ENCODE measurements at places on chromosomes 13 and 19.

DNA sequence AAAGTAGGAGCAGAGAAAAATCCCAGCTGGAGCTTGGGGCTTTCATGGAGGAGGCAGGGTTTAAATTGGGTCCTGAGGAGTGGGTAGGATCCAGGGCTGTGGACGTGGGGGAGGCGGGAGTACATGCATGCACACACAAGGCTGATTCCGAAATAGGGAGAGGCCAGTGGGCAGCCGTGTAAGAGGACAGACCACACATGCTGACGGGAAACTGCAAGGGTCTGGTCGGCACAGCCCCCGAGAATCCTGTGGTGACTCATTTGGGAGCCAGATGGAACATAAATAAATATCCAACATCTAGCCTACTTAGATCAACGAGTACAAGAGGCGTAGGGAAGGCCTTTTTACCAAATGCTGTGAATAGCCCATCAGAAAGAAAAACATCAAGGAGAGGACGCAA is 216.3 kb upstream of the ZNF507 start:
- no peak for DNase-seq

- DNase-seq: no peak
Measured at GRCh38 chr13:72834601-72835000, 52.7 kb downstream of the PIBF1 start.

DNA sequence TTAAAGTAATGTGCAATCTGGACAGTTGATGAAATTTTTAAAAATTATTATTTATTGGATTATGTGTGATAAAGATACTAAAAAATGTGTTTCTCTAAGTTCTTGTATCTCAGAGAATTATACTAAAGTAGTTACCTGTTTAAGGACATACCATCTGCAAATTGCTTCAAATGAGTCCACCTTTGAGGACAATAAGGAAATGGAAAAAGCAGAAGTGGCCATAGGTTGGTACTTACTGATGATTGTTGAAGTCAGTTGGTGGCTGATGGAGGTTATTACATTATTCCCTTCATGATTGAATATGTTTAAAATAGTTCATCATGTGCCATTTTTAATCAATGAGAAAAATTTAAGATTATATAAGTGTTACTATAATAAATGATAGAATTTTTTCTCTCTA is 367.0 kb downstream of the MYO16 start:
- no peak for DNase-seq

GRCh38 chr19:7815325-7815724 is 14.7 kb upstream of the EVI5L start:
- no peak for DNase-seq

DNA sequence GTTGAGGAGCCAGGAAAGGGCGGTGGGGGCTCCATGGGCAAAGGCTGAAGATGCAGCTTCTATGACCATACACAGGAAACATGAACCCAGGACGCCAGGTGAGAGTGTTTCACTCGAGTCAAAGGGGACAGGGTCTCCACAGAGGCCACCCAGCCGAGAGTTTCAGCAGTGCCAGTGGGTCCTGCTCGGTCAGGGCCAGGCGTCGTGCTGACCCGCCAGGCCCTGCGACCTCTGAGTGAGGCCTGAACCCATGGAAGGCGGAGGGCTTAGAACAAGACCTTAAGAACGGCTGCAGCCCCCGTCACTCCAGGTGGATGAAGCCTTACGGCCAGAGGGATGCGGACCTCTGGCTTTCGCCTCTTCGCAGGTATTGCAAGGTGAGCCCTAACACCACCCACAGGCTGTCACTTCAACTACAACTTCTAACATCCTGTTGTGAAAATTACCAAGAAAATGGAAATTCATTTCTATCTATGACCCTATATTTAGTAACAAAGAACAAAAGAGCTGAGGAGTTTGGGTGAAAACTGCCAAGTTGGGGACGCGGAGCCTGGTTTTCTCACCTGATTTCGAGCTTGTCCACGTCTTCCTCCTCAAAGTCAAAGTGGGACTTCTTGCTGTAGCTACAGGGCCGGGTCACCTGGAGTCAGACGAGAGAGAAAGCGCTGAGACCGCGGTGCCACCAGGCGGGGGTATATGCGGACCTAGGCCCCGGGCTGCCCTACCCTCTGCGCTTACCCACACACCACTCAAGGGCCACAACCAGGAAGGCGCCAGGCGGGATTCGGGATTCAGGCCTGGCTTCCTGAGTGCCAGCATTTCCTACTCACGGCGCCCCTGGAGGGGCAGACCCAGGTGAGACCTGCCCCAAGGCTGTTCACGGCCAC is 50.1 kb upstream of the C13orf46 start:
- no peak for DNase-seq

- no peak for DNase-seq
Measured at GRCh38 chr13:106522112-106522705, 13.3 kb downstream of the EFNB2 start.

DNA sequence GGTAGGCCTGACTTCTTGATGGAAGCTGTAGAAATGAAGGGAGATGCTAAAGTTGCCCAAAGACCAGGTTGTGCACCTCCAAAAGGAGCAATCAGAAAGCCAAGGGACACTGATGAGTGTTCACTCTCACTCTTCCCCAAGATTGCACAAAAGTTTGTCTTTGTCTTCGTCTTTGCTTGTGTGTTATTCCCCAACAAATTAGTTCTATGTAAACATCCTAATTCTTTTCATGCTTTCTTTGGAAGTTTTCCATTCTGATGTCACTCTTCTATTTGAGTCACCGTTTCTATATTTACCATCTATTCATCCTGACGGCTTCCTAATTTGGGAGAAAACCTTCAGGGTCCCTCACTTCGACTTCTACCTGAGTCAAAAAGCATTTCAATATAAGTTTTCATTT is 3.7 kb upstream of the TMEM272 start:
- no peak for DNase-seq

- no peak for DNase-seq
Measured at GRCh38 chr13:61918841-61919240, 503.2 kb upstream of the PCDH20 start.

All from effector memory CD8-positive, alpha-beta T cell (primary cell).